PC-3 (cell line): ENCODE measurements at places on chromosomes 12 and 14. TPM values are rescaled to one million over a fixed set of nuclear protein-coding genes. Genes with fewer than 3 reads are reported as not detected.

SPX gene
- total RNA-seq = 0.87 TPM in 1 of 2 replicates, not detected in the other

MYH6 gene
- total RNA-seq = not detected in 2 replicates

AQP2 gene
- total RNA-seq = not detected in 2 replicates

PA2G4 gene
- total RNA-seq = 391 and 406 TPM in 2 replicates

DIO3 gene
- 4.9 and 5.8 TPM in 2 replicates for total RNA-seq

NYNRIN gene
- total RNA-seq = 2.7 and 3.1 TPM in 2 replicates

NAB2 gene
- 17.4 and 20.2 TPM in 2 replicates for total RNA-seq

NPAS3 gene
- total RNA-seq = 0.36 and 1.2 TPM in 2 replicates

C1RL gene
- 8.2 and 8.9 TPM in 2 replicates for total RNA-seq

RDH16 gene
- 0.73 and 0.86 TPM in 2 replicates for total RNA-seq

BATF gene
- not detected in 2 replicates for total RNA-seq

ADAM21 gene
- 0.29 and 0.80 TPM in 2 replicates for total RNA-seq

PRB2 gene
- not detected in 2 replicates for total RNA-seq

SERPINA5 gene
- total RNA-seq = not detected in 2 replicates

PTPN21 gene
- total RNA-seq = 6.3 TPM in 2 replicates

CLEC9A gene
- not detected in 2 replicates for total RNA-seq

BHLHE41 gene
- total RNA-seq = 77.6 and 81.0 TPM in 2 replicates

KRT5 gene
- total RNA-seq = not detected in 2 replicates

GPR132 gene
- total RNA-seq = 0.04 and 0.12 TPM in 2 replicates

DCN gene
- total RNA-seq = not detected in 2 replicates

TPH2 gene
- total RNA-seq = not detected in 2 replicates

KRT83 gene
- 0.33 and 1.1 TPM in 2 replicates for total RNA-seq

OR6C2 gene
- total RNA-seq = not detected in 2 replicates

NTS gene
- not detected in 2 replicates for total RNA-seq

PZP gene
- not detected in 2 replicates for total RNA-seq

PLEKHD1 gene
- 0.15 and 0.35 TPM in 2 replicates for total RNA-seq

INSM2 gene
- total RNA-seq = 0.07 TPM in 1 of 2 replicates, not detected in the other

IFNG-AS1 gene
- not detected in 2 replicates for total RNA-seq

ATP5MC2 gene
- 244 and 322 TPM in 2 replicates for total RNA-seq

GRIN2B gene
- total RNA-seq = not detected in 2 replicates

NRL gene
- total RNA-seq = 1.5 and 1.7 TPM in 2 replicates

TTC7B gene
- total RNA-seq = 43.2 and 45.6 TPM in 2 replicates

SLC38A1 gene
- 101 and 107 TPM in 2 replicates for total RNA-seq

SIX6 gene
- total RNA-seq = not detected in 2 replicates

SLC7A8 gene
- 0.63 and 3.8 TPM in 2 replicates for total RNA-seq

GOLGA3 gene
- total RNA-seq = 86.9 and 130 TPM in 2 replicates

LGR5 gene
- total RNA-seq = 0.04 and 0.46 TPM in 2 replicates

KRT73 gene
- not detected in 2 replicates for total RNA-seq

HVCN1 gene
- total RNA-seq = 2.2 and 3.3 TPM in 2 replicates

GLS2 gene
- total RNA-seq = 4.0 and 7.3 TPM in 2 replicates

RASSF3 gene
- total RNA-seq = 13.4 and 19.1 TPM in 2 replicates

RNASE7 gene
- not detected in 2 replicates for total RNA-seq

ANGEL1 gene
- total RNA-seq = 9.2 and 12.4 TPM in 2 replicates

IL26 gene
- not detected in 2 replicates for total RNA-seq

NT5DC3 gene
- total RNA-seq = 14.9 and 15.7 TPM in 2 replicates

SMOC1 gene
- not detected in 2 replicates for total RNA-seq

RFX4 gene
- total RNA-seq = not detected in 2 replicates

PDZRN4 gene
- not detected in 2 replicates for total RNA-seq

KIF5A gene
- not detected in 2 replicates for total RNA-seq

MYF5 gene
- total RNA-seq = not detected in 2 replicates

ARL6IP4 gene
- 363 and 486 TPM in 2 replicates for total RNA-seq

APPL2 gene
- total RNA-seq = 36.2 and 42.2 TPM in 2 replicates

SLCO1B3 gene
- total RNA-seq = 13.2 and 14.2 TPM in 2 replicates

SMIM41 gene
- not detected in 2 replicates for total RNA-seq

WNT1 gene
- not detected in 2 replicates for total RNA-seq

GZMH gene
- total RNA-seq = not detected in 2 replicates

CD27 gene
- total RNA-seq = not detected in 2 replicates

CDH24 gene
- total RNA-seq = 14.8 and 16.4 TPM in 2 replicates
